ENCODE measurements at places on chromosomes 2 and 18.
A peak's percentile ranks its signal among the peaks of the same experiment; 100 is the strongest.

DNA sequence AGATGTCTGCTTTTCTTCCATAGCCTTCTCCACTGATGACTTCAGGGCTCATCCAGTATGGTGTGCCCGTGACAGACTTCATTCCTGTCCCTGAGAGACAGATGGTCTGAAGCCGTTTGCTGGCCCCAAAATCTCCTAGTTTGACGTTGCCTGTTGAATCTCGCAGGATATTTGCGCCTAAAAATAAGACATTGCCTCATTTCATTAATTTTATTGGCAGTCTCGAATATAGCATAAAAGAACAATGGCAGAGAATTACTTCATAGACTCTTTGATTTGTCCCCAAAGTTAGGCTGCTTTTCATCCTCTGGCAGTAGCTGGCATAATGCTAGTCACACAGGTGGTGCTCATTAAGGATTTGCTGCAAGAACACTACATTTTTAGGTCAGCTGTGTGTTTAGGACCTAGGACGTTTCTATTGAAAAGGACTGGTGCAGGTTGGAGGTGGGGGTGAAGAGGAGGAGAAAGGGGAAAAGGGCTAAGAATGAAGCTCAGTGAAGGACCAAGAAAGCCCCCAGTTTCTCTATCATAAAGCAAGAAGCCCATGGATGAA, 14.7 kb upstream of the ERCC3 start:
- no peak for DNase-seq

DNA sequence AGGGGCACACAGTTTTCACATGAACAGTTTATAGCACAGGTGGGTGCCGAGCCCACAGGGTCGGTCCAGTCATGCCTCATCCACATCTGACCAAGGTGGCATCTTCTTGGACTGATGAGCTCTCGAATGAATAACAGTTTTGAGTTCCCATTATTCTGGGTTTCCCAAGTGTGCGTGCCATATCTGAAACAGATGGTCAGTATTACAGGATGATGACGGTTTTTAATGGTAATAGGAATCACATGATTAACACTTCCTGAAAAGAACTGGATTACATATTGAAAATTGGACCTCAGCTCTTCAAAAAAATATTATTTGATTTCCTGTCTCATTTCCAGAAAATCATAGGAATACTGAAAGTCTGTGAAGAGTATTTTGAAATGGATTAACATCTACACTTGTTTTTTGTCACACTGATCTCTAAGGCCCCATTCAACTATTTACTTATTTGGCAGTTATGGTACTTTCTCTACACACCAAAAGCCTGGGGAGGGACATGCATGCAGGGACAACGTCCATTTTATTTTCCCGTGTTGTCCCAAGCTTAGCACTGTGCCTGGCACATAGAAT, 22.2 kb upstream of the NAB1 start:
- DNase-seq: no peak

- no peak for DNase-seq
These were observed 121.2 kb upstream of the CTDP1 start for GRCh38 chr18:79558196-79558932.

DNA sequence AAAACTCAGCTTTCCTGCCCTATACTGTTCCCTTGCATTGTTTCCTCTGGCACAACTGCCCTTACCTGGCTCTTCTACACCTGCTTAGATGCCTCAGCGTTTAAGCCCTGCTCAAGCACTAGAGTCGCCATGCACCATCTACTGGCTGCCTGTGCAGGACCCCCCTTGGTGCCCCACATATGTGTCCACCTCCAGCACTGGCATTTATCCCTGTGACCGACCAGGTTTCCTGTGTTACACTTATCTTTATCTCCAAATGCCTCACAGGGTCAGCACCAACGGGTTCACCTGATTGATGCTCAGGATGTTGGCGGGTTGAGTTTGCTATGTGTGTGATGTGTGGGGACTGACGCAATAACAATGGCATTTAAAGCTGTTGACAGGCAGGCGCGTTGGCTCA, 177.5 kb downstream of the TMEM18 start:
- no peak for DNase-seq

- DNase-seq: no peak
These were observed 5.6 kb upstream of the GALNT5 start for GRCh38 chr2:157251932-157252331.

DNA sequence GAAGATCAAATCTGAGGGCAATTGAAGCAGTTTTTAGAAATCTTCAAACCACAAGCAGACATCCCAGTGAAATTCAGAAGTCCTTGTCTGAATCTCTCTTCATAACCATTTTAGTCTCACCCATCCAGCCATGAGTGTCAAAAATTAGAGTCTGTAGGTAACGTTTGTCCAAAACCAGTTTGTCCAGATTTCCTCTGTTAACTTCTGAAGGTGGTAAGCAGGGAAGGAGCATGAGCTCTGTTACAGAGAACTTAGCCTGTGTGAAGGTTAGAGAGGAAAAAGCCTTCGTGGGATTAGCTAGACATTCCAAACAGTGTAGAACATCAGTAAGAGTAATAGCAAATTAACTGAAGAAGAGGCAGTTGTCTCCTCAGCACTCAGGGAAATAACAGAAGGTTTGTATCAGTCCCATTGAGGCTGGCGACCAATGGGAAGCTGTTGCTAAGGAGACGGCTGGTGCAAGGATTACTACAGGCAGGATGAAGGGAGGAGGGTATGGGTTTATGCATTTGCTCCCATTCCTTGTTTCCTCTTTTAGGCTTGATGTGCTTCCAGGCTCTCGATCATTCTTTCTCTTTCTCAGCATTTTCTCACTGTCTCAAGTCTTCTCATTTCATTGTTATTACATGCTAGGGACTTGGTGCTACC, 8.7 kb upstream of the GPR155 start:
- no peak for DNase-seq

GRCh38 chr2:241620419-241620769, 16.6 kb downstream of the THAP4 start:
- peak; percentile 52 for DNase-seq
